IMR-90 (cell line): ENCODE measurements at places on chromosomes 6 and 20.

DNA sequence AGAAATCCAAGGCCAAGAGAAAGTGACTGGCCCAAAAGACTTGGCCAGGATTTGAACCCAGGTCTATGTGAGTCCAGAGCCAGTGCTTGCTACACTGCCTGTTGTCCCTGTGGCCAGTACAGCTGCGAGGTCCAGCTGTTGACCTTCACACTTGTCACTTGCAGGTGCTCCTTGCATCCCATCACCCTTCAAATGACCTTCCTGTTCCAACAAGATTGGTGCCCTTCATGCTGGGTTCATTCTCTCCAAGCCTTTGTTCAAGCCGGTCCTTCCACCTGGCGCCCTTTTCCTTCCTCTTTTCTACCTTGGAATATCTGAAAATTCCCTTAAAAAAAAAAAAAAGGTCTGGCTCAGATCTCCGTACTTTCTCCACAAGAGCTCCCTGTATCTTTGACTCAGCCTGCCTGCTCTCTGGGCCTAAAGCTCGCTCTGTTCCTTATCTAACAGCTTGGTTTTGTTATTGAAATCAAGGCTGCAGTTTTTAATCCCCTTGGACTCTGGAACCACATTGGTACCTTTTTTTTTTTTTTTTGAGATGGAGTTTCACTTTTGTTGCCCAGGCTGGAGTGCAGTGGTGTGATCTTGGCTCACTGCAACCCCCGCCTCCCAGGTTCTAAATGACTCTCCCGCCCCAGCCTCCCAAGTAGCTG, 22.2 kb upstream of the MRPS18A start:
- H3K27me3 ChIP-seq = peaks cover 9% of the 10 kb centered on the region
- H3K4me3 ChIP-seq = no peak overlapping the region
- H3K27ac ChIP-seq = peak overlapping the region; percentile 70; the same call in 1 of the 2 replicates
- H3K4me1 ChIP-seq = peaks cover 21% of the 10 kb centered on the region

DNA sequence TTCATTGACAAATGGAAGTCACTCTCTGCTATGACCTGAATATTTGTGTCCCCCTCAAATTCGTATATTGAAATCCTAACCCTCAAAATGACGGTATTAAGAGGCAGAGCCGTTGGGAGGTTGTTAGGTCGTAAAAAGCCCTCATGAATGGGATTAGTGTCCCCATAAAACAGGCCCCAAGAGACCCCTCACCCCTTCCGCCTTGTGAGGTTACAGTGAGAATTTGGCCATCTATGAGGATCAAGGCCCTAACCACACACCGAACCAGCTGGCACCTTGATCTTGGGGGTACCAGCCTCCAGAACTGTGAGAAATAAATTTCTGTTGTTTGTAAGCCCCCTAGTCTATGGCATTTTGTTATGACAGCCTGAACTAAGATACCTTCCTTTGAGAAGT, 52.5 kb upstream of the SLC22A16 start:
- H3K27me3 ChIP-seq = no peaks in the 10 kb centered on the region
- DNase-seq = no peak
- H3K36me3 ChIP-seq = no peaks in the 10 kb centered on the region
- peaks cover 13% of the 10 kb centered on the region for H3K4me1 ChIP-seq

- no peaks in the 10 kb centered on the region for H3K36me3 ChIP-seq
- H3K4me1 ChIP-seq = no peaks in the 10 kb centered on the region
- H3K4me3 ChIP-seq = no peak overlapping the region
- DNase-seq = no peak
- H3K27me3 ChIP-seq = no peaks in the 10 kb centered on the region
- H3K27ac ChIP-seq = no peak overlapping the region
Measured at GRCh38 chr6:24683297-24684296, 16.7 kb downstream of the ACOT13 start.

DNA sequence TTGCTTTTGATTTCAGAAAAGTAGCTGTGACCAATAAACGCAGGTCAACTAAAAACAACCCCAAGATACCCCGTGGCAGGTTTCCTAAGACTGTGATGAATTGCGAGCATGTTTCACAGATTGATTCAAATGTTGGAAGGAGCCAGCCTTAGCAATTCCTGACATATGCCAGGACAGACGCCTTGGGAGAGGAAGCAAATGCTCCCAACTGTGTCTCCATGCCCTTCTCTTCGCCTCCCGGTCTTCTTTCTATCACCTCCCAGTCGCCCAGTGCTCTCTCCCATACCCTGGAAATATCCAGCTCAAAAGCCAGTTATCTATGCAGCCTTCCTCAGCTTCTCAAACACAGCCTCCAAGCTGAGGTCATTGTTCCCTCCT, 32.0 kb downstream of the KIAA0319 start:
- H3K4me1 ChIP-seq = no peaks in the 10 kb centered on the region
- DNase-seq = no peak
- H3K27ac ChIP-seq = no peak overlapping the region

GRCh38 chr6:165060720-165061119, 248.7 kb downstream of the C6orf118 start:
- H3K4me3 ChIP-seq = no peak overlapping the region
- no peaks in the 10 kb centered on the region for H3K27me3 ChIP-seq
- no peak for DNase-seq

DNA sequence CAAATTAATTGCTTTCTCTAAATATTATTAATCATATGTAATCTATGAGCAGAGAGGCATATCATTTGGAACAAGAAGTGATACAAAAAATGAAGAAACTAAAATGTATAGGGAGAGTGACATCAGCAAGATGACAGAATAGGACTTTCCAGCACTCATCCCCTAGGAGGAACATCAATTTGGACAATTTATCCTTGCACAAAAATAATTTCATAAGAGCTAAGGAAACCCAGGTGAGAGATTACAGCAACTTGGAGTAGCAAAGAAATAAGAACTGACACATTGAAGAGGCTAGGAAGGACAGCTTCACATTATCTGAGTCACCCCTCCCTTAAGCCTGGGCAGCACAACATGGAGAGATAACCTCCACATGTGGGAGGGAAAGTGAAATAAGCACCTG, 347.5 kb downstream of the MAFB start:
- H3K36me3 ChIP-seq = no peaks in the 10 kb centered on the region
- no peak overlapping the region for H3K4me3 ChIP-seq
- no peak for DNase-seq
- no peaks in the 10 kb centered on the region for H3K4me1 ChIP-seq

DNA sequence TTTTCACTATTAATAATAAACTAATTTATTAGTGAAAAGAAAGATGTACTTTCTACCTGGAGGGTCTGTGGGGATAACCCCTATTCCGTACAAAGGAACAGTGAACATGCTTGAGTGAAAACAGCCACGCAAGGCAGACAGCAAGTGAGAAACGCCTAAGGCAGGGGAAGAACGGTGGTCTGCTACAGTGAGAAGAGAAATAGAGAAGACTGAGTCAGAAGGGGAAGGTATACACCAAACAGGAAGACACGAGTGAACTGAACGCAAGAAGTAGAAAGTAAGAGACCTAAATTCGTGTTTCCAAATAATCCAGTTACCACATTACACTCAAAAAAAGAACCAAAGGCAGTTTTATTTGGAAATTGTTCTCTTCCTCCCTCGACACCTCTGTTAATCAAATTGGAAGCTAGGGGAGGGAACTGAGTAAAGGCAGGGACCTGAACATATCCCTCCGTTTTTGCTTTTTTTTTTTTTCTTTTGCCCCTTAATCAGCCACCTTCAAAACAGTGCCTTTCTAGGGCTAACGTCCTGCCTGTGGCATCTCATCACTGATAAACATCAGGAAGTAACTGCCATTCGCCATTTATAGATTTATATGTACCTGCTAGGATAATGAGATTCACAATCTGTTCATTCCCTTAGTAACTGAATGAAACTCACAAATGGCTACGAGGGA, 48.9 kb downstream of the ATXN1 start:
- no peak for DNase-seq
- H3K27me3 ChIP-seq = no peaks in the 10 kb centered on the region
- peak overlapping the region; percentile 84 for H3K27ac ChIP-seq
- H3K4me3 ChIP-seq = no peak overlapping the region; the same call in 1 of the 2 replicates
- H3K4me1 ChIP-seq = peaks cover 17% of the 10 kb centered on the region

- no peaks in the 10 kb centered on the region for H3K36me3 ChIP-seq
- peaks cover 5% of the 10 kb centered on the region for H3K4me1 ChIP-seq
- H3K4me3 ChIP-seq = no peak overlapping the region
- no peak for DNase-seq
- no peaks in the 10 kb centered on the region for H3K27me3 ChIP-seq
- no peak overlapping the region for H3K27ac ChIP-seq
Measured at GRCh38 chr20:843912-844311, 10.4 kb downstream of the FAM110A start.

DNA sequence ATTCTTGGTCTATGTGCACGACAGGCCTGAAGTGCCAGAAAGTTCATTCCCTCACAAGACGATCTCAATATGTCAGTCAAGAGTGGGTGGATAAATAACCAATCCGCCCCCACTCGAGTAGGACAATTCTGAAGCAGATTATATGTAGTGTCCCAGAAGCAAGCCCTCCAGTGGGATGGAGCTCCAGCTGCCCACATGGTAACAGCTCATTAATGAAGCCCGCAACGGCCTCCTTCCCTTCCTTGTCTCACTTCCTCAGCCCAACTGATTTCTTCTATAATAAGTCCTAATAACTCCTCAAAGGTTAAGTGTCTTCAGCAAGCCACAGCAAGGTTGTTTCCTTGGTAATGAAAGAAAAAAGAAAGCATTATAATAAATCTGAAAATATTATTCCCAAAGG, 82.1 kb upstream of the F13A1 start:
- no peak overlapping the region for H3K4me3 ChIP-seq
- H3K4me1 ChIP-seq = no peaks in the 10 kb centered on the region
- DNase-seq = no peak

DNA sequence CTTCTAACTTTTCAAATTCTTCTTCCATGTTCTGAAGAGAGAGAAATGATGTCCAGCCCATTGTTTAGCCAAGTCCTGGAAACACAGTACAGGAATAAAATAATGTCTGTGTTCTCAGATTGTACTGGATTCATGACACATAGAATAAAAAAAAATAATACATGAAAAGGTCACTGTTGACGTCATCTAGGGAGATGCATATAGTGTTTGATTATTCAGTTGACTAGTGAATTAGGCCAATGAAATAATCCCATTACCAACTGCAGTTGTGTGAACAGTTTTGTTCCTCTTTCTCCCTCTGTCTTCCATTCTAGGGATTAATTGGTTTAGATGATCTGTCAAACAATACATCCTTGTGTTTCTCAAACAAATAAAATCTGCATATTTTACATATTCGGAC, 222.8 kb downstream of the ALDH8A1 start:
- H3K4me1 ChIP-seq = peaks cover 17% of the 10 kb centered on the region
- no peaks in the 10 kb centered on the region for H3K27me3 ChIP-seq
- H3K36me3 ChIP-seq = no peaks in the 10 kb centered on the region
- H3K4me3 ChIP-seq = no peak overlapping the region
- H3K27ac ChIP-seq = no peak overlapping the region
- DNase-seq = peak; percentile 62
